ENCODE measurements at places on chromosomes 16 and 17.

- no peak for DNase-seq
These were observed 27.8 kb upstream of the ERN1 start for GRCh38 chr17:64157669-64158180.

DNA sequence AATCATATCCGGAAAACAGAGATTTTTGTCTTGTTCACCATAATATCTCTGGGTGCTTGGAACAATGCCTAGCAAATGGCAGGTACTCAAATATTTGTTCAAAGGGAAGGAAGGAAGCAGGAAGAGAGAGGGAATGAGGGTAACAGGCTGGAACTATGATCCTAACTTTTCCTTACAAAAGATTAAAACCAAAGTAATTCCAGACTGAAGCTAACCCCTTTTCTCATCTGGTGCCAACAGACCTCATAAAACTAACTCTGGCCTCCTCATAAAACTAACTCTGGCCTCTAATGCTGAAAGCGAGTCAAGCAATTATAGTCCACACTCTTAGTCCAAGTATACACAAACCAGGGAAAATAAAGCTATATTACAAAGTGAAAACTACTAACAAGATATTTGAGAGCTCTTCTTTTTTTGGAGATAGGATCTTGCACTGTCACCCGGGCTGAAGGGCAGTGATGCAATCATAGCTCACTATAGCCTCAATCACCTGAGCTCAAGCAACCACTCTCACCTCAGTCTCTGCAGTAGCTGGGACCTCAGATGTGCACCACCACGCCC lies 84.6 kb downstream of the KANSL1 start:
- no peak for DNase-seq

GRCh38 chr16:56198006-56198754 lies 6.9 kb downstream of the GNAO1 start:
- DNase-seq: no peak

GRCh38 chr16:8552487-8553221 lies 37.7 kb downstream of the TMEM114 start:
- no peak for DNase-seq

- DNase-seq: no peak
These were observed 55.9 kb downstream of the MFSD11 start for GRCh38 chr17:76793775-76794174.

All from WTC11 (cell line).